Activated CD4-positive, CD25-positive, alpha-beta regulatory T cell treated with anti-CD3 and anti-CD28 coated beads, Interleukin-2, amount 50 U/mL, for 72 hours (primary cell): ENCODE measurements at places on chromosomes 5 and 9.

GRCh38 chr9:124257070-124257843 lies 492 bp upstream of the NEK6 start:
- no peak for DNase-seq

DNA sequence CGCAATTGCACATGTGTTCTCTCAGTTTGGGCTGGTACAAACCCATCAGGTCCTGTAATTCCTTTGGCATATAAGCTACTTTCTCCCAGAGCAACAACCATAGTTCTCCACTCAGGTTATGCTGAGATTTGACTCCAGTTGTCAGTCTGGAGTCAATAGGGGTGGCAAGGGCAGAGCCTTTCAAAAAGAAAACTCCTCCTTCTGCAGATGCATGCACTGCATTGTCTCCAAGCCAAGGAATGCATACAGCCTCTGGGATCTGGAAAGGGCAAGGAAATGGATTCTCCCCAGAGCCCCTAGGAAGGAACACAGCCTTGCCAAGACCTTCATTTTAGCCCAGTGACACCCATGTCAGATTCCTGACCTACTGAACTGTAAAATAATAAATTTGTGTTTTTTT lies 31.0 kb upstream of the GZMA start:
- DNase-seq, result no peak

DNA sequence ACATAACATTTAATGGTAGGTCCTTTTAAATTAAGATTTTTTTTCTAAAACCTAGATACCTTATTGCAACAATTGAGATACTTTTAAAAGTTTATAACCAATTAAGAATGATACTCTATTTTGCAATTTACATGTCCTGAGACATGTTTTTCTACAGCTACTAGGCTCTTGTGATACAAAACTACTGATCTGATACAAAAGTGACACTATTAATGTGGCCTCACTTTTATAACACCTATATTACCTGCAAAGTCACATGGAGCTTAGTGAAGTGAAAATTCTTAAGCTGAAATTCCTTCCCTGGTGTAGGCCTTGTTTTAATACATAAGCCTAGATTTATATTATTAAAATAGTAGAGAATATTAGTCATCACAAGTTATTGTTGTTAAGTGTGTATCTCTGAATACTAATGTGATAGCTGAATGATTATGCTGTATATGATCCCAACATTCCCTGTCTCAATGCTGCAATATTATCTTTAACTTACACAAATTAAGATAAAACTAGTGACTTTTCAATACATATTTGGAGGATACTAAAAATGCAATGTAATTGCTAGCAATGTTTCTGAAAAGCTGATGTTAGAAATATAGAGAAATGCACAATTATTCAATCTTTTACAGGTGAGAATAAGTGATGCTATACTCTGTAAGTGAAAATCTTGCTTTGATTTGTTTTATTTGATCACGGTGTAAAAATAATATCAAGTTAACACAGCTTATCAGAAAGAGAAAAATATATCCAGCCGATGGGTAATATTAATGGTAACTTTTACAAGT lies 2.6 kb downstream of the NFIB start:
- DNase-seq, result no peak

DNA sequence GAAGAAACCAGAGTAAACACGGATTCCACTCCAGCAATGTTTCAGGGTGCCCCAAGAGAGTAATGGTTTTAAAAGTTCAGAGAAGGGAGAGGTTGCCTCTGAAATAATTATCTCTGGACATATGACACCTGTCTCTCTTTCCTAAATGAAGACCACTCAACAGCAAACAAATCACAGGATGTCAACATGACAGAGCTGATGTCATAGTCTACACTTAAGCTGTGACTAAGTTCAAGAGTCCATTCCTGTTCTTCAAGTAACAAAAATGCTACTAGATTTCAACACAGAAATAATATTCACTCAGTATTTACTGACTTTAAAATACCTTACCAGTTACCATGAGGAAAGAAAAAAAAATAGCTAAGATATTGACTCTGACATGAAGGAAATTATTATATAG lies 44.7 kb upstream of the SLC30A5 start:
- no peak for DNase-seq

GRCh38 chr5:79505138-79505537 lies 8.8 kb downstream of the HOMER1 start:
- no peak for DNase-seq

DNA sequence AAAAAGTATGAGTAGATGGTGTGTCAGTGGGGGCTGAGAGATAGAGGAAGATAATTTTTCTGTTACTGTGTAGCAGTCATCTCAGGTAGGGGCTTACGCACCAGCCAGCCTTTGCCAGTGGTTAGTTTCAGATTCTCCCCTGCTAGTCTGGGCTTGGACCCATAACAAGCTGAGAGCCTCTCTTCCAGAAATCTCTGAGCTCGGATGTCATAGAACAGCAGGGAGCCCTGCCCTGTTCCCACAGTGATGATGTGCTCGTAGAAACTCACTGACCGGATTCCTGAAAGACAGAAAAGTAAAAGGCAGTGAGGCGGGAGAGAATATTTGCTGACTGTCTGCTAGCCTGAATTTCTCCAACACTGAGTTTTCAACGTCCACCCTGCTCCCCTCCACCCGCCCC lies 37.2 kb downstream of the DCAF12 start:
- no peak for DNase-seq

DNA sequence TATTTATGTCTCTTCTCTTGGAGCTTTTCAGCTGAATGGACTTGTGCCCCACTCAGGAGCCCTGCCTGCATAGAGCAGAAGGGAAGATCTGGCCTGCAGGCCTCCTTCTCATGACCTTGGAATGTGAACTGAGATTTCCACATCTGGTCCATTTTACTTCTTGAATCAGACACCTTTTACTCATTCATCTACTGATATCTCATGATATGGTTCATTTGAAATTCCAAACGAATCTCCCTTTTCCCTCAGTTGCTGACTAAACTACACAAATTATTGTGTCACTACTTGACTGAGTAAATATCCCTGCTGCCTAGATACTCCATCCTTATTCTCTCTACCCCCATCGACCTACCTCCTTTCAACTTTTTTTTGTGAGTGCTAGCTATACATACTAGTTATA lies 138.7 kb downstream of the PLCXD3 start:
- no peak for DNase-seq

DNA sequence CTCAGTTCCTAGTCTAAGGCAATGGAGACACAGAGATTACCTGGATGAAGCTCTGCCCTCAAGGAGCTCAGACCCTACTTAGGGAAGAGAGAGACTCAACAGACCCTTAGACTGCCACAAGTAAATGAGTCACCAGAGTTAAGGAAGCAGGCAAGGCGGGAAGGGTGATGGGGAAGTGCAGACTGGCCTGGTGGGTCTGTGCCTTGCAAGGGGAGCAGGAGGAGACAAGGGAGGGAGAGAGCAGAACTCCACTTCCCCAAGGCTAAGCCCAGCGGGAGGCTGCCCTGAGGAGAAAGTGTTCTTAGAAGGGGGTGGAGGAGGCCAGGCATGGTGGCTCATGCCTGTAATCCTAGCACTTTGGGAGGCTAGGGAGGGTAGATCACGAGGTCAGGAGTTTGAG lies 83.7 kb downstream of the HRH2 start:
- DNase-seq, result no peak

- no peak for DNase-seq
Observed at GRCh38 chr9:107462691-107463090, 26.9 kb downstream of the KLF4 start.

DNA sequence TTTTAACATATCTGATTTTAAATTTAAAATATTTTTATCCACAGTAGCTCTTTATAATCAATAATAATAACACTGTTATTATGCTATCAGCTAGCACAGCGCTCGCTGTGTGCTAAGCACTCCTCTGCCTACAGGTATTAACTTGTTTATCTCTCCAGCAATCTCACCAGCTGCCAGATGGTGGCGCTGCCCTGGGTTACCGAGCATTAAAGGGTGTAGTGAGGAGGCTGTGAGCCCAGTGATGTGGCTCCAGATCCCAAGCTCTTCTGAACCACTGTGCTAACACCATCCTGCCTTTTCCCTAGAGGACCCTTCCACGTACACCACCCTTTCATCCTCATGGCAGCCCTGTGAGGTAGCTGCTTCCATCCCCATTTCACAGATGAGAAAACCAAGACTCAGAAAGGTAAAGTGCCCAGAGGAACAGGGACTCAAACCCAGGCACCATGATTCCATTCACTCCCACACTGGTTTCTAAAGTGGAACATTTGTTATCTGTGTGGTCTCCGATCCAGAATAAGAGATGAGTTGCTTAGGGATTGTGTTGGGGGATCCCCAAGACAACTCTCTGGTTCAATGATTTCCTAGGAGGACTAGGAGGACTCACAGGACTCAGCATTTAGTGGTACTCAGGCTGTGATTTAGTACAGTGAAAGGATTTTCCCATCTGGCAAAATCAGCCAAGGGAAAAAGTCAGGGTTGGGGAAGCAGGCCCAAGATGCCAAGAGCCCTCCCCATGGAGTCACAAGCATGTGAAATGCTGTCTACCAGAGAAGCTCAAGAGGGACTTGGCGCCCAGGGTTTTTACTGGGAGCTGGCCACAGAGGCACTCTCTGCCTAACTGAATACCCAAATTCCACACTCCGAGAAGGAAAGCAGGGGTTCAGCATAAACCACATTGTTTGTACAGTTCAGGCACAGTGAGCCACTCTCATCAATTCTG lies 7.0 kb downstream of the IGFBPL1 start:
- DNase-seq, result peak; percentile 37

GRCh38 chr5:55331321-55331720 lies 23.5 kb downstream of the MTREX start:
- DNase-seq, result no peak

GRCh38 chr5:139692679-139693308 lies 44.6 kb downstream of the CXXC5 start:
- no peak for DNase-seq

DNA sequence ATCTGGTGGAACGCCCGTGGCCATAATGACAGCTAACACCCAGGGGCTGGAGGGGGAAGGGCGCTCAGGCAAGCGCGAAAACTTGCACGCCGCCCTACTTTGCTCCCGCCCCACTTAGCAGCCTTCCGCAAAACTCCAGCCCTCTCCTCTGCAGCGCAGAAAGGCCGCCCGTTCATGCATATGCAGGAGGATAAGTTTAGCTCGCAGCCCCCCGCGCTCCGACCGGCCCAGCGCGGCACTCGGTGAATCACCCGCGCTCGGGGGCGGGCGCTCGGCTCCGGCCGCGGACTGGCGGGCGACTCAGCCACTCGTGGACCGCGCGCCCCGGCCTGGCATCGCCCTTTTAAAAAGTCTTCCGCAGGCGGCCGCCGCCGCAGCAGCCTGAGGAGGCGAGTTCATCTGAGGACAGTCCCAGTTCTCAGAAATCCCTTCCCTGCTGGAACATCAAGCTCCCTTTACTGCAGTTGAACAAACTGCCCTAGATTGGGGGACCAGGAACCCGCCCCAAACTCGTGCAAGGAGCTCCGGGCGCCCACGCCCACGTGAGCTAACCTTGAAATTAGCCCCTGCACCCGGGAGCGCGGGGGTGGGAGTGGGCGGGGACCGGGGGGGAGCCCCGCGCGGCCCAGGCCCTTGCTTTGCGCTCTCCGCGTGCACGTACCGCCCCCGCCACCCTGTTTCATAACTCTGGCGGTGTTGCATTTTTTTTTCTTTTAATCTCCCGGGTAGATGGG lies 4.5 kb upstream of the KLF9 start:
- DNase-seq, result peak; percentile 78

DNA sequence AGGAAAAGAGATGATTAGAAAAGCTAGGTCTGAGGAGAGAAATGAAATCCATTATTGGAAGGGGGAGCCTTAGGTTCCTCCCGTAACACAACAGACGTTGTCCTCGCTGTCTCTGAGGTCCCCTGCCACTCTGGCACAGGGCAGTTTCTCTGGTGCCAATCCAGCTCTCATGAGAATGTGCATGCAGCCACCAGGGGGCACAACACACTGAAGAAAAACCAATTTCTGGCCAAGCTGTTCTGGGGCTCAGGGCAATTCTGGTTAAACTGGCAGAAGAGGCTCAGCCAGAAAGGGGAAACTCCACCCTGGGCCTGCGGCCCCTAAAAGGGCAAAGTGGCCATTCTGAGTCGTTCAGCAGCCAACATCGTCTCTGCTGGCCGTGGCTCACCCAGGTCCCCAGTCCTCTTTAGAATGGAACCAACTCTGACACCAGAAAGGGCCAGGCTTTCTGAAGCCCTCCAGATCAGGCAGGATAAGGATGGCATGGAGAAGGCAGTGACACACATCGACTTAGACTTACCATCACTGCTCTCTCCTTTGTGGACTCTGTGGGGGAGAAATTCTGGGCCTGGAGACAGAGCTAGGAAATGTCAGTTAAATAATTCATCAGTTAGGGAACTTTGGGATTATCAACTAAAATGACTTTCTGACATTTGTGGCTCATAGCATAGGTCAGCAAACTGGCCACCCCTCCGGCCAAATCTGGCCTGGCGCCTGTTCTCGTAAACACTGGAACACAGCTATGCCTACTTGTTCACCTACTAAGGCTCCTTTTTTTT lies 58.5 kb upstream of the GOLPH3 start:
- DNase-seq, result peak; percentile 64

GRCh38 chr9:120951960-120952618 lies 25.5 kb upstream of the TRAF1 start:
- DNase-seq, result no peak

DNA sequence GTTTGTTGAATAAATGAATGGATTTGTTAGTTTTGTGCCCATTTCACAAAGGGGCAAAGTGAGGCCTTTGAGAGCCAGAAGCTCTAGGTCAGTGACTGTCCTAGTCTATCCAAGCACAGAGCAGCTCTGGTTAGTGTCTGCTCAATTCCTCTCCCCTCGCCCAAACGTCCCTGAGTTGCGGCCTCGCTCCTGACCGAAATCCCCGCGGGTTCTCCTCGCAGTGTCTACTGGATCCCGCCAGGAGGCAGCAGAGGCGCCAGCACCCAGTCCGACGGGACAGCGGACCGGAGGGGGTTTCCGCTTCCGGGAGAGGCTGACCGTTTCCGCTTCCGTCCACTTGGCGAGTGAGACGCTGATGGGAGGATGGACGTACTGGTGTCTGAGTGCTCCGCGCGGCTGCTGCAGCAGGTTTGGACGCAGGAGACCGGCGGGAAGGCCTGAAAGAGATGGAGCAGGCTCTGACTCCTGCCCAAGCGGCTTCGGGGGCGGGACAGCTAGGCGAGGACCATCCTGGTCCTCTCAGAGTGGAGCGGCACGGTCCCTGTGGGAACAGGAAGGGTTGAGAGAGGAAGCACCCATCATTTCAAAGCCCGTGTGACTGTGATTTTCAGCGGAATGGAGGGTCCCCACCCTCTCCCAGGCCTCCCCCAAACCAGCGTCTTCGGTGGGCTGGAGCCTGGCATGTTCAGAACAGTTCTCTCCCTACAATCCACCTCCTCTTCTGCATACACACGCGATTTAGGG lies at the start of gene RARS1:
Gene RARS1 (plus strand): TSS at position 336 of the 744 bp plus-strand sequence. CDS start 28 bp downstream, at position 364.
- DNase-seq, result peak; percentile 89

GRCh38 chr9:127078988-127079387 lies 43.4 kb downstream of the ANGPTL2 start:
- no peak for DNase-seq
